ENCODE measurements at places on chromosomes 1 and 21.

- no peak for DNase-seq
Observed at GRCh38 chr1:54158071-54158470, 5.3 kb upstream of the CDCP2 start.

DNA sequence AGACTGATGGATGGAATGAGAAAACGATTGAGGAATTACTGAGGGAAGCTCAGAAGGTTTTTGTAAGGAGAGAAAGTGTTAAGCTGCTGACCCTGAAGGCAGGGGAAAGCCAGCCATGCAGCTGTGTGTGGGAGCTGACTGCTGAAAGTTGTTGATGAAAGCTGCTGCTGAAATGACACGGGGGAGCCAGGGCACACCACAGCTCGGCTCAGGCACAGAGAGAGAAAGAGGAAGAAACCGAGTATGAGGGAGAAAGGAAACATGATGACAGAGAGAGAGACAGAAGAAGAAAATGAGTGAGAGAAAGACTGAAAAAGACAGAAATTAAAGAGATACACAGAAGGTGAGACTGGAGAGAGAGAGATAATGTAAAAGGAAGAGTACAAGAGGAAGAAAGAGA is 115.5 kb downstream of the LRRC53 start:
- no peak for DNase-seq

DNA sequence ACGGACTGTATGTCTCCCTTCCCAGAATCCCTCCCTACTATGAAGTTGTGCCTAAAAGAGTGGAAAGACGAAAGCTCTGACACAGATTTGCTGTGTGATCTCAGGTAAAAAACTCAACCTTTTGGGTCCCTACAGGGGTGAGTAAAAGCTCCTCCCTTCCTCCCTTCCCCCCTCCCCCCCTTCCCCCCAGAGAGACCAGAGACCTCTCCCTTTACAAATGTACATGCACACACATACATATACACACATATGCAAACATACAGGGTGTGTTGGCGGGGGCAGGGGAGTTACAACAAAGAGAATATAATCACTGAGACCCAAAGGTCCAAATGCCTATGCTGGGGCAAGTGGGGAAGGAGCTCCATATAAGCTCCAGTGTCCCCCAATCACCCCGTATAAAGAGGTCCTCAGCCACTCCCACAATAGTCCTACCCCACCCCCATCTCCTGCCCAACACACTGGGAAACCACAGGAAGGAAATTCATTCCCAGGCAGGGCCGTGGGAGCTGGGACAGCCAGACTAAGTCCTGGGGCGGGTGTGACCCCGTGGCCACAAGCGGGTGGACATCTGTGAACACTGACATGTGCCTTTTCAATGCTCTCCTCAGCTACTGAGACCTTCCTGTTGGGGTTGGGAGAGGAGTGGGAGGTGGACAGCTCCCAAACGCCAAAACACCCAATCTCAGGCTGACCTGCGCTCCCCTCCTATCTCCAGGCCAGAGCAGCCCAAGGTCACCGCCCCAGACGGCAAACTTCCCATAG is 2.0 kb downstream of the MEF2D start:
- DNase-seq = no peak

GRCh38 chr1:37667023-37667671 is 25.2 kb upstream of the CDCA8 start:
- no peak for DNase-seq

DNA sequence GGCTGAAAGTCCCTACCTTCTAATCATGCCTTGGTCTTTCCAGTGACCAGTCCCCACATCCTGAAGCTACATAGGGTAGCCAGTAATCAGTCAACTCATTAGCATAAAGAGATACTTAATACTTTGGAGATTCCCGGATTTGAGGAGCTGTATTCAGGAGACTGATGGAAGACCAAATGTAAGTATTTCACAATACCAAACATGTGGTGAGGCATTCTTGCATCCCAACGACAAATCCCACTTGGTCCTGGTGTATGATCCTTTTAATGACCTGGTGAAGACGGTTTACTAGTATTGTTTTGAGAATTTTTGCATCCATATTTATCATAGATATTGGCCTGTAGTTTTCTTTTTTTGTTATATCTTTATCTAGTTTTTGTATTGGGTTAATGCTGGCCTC is 40.6 kb downstream of the RGS7 start:
- no peak for DNase-seq

DNA sequence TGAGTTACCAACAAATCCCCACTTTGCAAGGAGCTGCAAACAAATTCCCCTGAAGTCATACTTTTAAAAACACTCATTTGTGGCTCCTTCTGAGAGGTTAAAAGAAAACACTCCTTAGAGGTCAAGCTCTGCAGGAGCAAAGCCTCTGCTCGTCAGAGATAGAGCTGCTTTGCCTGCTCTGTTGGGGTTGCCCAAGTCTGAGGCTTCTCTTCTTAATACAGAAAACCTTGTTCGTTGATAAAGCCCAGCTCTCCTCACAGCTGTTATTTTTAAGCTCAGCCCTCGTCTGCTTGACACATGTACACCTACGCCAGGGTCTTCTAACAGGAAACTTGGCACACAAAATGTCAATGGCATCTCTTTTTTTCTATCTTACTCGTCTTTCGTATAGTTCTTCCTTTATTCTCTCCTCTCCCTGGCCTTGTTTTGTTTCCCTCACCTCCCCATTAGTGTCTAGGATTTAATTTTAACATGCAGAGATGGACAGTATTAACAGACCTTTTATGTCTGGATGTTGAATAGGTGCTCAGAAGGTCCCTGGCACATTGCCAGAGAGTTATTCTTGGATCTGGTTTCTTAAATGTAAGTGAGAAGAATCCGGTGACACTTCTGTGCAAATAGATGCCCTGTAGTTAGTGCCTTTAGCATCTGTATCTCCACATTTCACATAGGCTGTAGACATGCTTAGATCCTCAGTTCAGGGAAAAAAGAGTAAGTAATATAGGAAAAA is 86.0 kb downstream of the LRRC53 start:
- no peak for DNase-seq

DNA sequence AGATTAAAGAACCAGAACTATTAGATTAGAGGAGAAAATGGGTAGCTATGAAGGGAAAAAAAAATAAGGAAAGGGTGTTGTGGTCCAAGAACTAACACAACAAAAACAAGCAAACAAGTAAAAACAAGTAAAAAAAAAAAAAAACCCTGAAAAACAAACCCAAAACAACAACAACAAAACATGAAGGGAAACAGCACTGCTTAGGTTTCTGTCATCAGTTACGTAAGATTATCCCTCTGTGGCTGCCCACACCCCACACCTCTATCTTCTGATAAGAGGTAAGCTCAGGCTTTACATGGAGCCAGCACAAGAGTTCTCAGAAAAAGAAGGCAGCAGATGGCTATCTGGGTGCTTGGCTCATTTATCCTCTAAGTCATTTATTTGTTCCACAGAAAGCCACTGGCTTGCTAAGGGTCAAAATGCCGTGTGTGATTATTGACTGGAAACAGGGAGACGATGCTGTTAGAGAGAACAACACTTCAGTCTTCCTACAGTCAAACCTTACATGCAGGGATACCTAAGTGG is 57.5 kb downstream of the KIAA0319L start:
- no peak for DNase-seq

GRCh38 chr21:31558189-31558961 is 101.1 kb upstream of the SOD1 start:
- peak; percentile 62 for DNase-seq

- no peak for DNase-seq
Observed at GRCh38 chr21:15029077-15029476, 35.7 kb downstream of the NRIP1 start.

GRCh38 chr1:175373786-175374623 is 181.4 kb upstream of the KIAA0040 start:
- no peak for DNase-seq

GRCh38 chr1:228004856-228005462 is 1.8 kb upstream of the WNT3A start:
- no peak for DNase-seq

DNA sequence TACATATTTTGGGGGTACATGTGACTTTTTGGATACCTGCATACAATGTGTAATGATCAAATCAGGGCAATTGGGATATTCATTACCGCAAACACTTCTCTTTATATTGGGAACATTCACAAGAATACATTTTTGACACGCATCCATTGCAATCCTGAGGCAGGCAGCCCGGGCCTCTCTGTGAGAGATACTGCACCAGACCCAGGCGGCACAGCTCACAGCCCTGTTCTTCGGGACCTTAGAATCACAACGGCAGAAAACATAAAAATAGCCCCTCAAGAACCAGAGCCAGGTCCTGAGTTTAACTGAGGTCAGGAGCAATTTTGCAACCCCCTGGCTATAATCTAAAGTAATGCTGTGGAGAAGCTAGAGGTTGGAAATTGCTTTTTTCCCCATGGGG is 90.8 kb upstream of the PGBD5 start:
- DNase-seq = no peak

DNA sequence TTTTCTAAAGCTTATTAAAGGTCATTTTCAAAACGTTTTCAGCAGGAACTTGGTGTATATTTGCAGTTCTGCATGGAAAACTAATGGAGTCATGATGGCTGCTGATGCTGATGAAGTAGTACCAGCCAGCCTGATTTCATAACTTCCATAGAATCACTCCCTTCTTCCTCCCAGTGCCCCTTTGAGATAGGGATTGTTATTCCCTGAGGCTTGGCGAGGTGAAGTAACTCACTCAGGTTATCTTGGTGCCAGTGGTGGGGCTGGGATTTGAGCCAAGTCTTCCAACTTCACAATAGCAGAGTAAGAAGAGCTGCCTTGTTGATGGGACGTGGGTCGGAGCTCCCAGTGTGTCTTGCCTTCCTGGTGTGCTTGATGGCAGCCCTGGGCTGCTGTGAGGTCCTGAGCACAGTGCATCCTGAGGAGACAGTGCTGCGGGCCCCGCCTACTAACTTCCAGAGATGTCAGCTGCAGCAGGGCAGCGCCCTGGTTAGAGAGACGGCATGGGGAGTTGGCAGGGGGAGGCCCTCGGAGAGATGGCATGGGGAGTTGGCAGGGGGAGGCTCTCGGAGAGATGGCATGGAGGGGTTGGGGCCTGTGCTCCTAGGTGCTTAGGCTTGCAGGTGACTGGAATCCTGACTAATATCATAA is 92.6 kb downstream of the PCBP3 start:
- no peak for DNase-seq

DNA sequence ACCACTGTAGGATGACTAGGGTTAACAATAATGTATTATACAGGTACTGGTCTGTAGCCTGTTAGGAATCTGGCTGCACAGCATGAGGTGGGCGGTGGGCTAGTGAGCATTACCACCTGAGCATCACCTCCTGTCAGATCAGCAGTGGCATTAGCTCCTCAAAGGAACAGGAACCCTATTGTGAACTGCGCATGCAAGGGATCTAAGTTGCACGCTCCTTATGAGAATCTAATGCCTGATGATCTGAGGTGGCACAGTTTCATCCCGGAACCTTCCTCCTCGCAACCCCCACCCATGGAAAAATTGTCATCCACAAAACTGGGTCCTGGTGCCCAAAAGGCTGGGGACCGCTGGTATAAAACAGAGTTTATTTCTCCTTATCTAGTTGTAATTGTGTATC is 147.6 kb downstream of the FGGY start:
- no peak for DNase-seq

DNA sequence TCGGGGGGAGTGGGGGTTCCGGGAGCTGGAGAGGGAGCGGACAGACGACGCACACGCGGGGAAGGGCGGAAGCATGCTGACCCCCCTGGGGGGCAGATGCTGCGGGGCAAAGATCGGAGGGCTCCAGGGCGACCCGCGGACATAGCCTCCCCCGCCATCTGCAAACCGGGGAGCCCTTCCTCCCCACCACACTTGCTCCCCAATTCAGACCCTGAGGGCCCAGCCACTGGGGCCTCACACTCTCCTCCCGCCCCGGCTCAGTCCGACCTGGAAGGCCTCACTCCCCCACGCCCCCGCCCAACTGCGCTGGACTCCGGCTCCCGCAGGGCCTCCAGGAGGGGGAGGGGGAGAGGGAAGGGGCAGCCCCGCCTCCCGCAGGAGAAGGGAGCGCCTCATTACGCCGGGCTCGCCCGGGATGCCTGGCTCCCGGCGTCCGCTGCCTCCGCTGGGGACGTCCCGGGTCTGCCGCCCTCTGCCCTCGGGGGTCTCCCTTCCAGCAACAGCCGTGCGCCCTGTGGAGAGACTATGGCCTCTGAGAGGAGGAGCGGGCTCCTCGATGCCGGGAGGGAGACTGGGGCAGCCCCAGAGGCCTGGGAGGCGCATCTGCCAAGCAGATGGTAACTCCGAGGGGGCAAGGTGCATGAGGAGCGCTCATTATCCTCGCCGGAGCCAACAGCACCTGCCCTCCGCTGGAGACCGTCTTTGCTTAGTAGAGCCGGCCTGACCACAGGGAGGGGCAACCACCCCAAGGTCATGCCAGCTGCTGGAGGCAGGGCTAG is 636 bp upstream of the CAMK2N1 start:
- peak; percentile 88 for DNase-seq

DNA sequence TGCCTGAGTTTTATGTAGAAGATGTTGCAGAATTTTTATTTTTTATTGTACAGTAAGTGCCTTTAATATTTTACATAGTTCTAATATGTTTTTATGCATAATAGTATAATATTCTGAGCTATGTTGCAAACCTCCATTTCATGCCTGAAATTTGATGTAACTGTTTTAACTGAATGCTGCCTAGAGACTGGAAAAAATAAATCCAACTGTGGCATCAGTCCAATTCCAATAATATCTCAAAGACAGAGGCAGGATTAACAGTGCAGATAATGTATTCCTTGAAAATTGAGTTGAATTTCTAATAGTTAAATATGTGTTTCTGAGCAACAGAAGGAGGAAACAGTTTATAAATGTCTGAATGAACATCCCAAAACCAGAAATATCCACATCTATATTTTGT is 61.1 kb upstream of the KIF1B start:
- DNase-seq = no peak

- no peak for DNase-seq
Observed at GRCh38 chr1:201536558-201536957, 2.4 kb upstream of the NAV1 start.

GRCh38 chr1:232259333-232259732 is 370.6 kb downstream of the SIPA1L2 start:
- no peak for DNase-seq

GRCh38 chr1:225422795-225423517 is 4.9 kb downstream of the LBR start:
- DNase-seq = no peak

GRCh38 chr1:69535490-69535889 is 32.2 kb upstream of the LRRC7 start:
- no peak for DNase-seq

DNA sequence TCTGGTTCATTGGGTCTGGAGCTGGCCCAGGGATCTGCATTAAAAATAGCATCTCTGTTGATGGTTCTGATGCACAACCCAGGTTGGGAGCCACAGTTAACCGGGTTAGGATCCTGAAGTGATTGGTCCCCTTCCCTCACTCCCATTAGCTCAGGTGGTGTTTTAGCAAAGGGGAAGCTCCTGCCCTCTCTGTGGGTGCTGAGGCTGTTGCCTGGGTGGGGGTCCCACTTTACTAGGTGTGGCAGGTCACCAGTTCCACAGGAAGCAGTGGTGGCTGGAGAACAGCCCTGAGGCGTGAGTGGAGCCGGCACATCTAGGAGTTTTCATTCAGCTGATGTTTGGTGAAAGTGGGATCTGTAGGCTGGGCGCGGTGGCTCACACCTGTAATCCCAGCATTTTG is 86.5 kb downstream of the MAN1C1 start:
- DNase-seq = no peak

GRCh38 chr1:111202366-111202706 is 1.9 kb upstream of the DENND2D start:
- no peak for DNase-seq
